BJ (cell line): ENCODE measurements at places on chromosomes 16 and 17. TPM values are rescaled to one million over a fixed set of nuclear protein-coding genes. Genes with fewer than 3 reads are reported as not detected.

The KIFC3 gene
- 35.3 and 60.5 TPM in 2 replicates for polyA plus RNA-seq

The ERAL1 gene
- 57.2 and 84.1 TPM in 2 replicates for polyA plus RNA-seq

The CCL7 gene
- 0.87 and 1.1 TPM in 2 replicates for polyA plus RNA-seq

The CDIPT gene
- polyA plus RNA-seq: 148 and 225 TPM in 2 replicates

The TSR1 gene
- polyA plus RNA-seq: 8.9 and 13.2 TPM in 2 replicates

GRCh38 chr16:8589900-8590688 is at the start of gene TMEM114:
Gene TMEM114 (minus strand): TSS chr16:8590511. CDS start chr16:8589838, 673 bp downstream.
- DNase-seq: no peak

- no peak for DNase-seq
Measured at GRCh38 chr17:63772801-63773271, 561 bp downstream of the CCDC47 start.

GRCh38 chr16:1351582-1352362 is at the start of the genes GNPTG and TSR3:
Gene GNPTG (plus strand): TSS chr16:1351931. CDS start chr16:1351966, 35 bp downstream.
Gene TSR3 (minus strand): TSS chr16:1351878. CDS start chr16:1351804, 74 bp downstream.
- DNase-seq: peak; percentile 10

DNA sequence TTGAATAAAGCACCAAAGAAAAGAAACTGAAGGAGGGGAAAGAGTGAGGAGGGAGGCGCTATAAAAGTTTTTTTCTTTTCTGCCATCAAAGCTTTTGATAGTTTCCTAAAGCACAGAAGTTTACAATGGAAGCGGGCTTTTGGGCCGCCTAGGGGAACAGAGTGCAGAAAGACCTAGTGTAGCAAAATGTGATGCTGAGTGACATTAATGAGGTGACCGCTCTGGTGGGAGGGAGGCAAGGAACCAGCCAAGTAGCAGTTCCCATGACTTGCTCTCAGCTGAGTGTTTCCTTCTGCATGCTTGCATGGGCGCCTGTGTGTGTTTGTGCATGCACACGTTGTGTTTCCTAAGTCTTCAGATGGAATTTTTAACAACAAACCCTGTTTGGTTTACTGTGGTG is 15.5 kb downstream of the MSI2 start:
- DNase-seq: no peak

DNA sequence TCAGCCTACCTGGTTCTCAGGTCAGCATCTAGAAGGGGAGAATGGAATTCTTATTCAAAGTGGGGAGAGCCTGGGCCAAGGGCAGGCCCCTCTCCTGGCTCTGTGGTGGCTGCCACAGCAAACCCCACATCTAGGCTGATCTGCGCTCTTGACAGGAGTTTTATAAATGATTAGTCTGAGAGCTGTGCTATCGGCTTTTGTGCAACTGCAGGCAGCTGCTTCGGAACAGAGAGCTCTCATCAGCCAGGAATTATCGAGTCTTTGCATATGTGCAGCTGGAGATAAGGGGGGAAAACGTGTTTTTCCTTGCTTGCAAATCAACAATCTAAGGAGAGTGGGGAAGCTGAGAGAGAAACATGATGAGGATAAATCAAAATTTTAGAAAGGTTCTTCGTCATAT is 91.7 kb downstream of the HS3ST3A1 start:
- no peak for DNase-seq

DNA sequence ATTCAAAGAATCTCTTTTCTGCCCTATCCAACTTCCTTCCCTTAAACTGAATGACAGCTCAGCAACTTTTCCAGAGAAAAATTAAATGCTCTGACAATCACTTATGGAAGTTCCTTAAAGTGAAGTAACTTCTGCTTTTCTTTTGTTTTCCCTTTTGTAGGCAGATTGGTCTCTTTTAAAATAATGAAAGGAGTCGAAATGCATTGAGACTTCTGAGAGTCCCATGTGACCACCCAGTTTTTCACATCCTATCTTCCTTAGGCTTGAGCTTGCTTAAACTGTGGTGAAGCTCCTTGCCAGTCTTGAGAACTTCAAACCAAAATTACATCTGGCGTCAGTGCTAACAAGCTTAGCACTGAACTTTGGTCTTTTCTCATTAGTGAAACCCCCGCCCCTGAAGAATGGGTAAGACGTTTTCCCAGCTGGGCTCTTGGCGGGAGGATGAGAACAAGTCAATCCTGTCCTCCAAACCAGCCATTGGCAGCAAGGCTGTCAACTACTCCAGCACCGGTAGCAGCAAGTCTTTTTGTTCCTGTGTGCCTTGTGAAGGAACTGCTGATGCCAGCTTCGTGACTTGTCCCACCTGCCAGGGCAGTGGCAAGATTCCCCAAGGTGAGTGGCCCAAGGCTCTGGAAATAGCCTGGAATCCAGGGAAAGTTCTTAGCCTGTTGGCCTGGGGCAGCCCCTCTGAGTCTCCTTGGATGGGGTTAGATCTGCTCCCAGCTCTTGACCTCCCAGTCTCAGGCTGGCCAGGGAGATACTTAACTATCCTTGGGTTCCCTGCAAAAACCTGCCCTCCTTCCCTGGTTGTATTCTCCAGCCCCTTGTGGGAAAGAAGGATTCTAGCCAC is 1.2 kb downstream of the TMEM106A start:
- DNase-seq: no peak

GRCh38 chr17:82941021-82942001 is 101.5 kb upstream of the ZNF750 start:
- DNase-seq: no peak

DNA sequence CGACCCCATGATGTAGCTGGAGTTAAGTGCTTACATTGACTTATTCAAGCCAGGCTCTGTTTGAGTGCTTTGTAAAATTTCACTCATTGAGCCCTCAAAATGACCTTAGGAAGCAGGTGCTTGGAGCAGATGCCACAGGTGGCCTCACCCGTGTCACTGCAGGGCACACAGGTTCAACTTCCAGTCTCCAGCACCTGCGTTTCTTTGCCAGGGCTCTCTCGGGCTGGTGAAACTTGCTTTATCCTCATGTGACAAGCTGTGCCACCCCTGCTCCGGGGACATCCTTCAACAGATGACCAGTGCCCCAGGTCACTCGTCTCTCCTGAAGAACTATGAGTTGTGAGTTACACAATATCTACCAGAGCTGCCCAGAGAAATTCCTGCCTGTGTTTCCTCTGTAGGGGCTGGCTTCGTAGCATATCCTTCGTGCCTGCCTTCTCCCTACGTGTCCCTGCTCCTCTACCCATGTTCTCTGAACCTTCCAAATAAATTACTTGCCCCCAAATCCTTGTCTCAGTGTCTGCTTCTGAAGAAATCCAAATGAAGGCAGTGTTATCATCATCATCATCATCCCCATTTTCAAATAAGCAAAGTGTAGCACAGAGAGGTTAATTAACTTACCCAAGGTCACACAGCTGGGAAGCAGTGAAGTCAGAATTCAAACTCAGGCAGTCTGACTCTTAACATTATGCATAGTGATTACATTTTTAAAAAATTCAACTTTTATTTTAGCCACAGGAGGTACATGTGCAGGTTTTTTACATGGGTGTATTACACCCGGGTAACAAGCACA is 352.5 kb downstream of the NPIPA8 start:
- DNase-seq: no peak

DNA sequence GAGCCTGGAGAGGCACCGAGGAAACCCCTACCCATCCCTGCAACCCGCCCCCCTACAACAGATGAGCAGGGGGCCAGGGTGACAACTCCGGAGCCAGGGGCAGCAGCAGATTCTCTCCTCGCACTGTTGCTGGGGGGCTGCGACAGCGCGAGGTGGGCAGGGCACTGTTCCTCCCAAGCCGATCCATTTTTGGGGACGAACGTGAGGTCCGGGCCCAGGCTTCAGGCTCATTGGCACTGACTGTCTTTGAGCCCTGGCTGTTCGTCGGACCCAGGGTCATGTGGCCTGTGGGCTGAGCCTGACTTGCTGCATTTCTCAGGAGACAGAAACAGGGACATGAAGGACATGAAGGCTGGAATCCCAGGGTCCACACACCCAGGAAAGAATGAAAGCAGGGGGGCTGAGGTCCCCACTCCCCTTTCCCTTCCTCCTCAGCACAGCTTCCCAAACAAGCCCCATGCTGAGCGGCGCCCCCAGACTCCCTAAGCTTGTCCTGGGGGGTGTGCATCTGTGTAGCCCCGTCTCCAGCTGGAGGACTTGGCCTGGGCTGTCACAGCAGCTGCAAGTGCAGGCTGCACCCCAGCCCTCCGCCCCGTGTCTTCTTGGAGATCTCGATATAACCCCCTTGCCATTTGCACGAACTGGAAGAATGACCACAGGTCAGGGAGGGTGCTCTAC is 18.7 kb downstream of the CEP295NL start:
- no peak for DNase-seq

- no peak for DNase-seq
Measured at GRCh38 chr16:68013440-68013839, 2.3 kb downstream of the DPEP2NB start.

DNA sequence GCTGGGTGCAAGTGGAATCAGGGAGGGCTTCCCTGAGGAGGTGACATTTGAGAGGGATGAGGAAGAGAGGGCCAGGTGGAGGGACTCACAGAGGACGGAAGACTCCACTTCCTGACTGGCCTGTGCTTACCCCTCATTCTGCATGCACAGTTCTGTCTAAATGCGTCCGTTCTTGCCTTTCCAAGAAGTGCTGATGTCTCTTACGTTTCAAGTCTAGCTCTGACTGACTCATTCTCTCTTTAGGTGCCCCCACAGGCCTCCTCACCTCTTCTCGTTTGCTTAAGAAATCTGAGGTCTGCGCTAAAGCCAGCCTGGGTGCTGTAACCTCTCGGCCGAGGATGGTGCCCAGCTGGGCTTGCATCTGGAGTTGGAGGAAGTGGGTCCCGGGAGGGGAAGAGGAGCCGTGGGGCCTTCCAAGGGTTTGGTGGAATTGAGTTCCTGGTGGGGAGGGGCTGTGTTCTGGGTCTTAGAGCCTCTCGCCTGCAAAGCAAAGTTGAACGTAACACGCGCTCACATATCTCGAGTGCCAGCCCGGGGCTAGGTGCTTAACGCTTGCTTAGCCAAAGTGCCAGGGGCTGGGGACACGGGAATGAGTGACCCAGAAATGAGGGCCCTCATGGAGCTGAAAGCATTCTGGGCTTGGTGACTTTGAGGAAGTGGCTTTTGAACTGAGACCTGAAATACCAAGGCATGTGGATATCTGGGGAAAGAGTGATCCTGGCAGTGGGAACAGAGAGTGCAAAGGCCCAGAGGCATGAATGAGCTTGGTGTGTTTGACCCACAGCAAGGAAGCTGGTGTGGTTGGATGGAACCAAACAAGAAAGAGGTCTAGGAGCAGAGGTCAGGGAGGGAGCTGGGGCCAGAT is 4.8 kb downstream of the IL4R start:
- no peak for DNase-seq

DNA sequence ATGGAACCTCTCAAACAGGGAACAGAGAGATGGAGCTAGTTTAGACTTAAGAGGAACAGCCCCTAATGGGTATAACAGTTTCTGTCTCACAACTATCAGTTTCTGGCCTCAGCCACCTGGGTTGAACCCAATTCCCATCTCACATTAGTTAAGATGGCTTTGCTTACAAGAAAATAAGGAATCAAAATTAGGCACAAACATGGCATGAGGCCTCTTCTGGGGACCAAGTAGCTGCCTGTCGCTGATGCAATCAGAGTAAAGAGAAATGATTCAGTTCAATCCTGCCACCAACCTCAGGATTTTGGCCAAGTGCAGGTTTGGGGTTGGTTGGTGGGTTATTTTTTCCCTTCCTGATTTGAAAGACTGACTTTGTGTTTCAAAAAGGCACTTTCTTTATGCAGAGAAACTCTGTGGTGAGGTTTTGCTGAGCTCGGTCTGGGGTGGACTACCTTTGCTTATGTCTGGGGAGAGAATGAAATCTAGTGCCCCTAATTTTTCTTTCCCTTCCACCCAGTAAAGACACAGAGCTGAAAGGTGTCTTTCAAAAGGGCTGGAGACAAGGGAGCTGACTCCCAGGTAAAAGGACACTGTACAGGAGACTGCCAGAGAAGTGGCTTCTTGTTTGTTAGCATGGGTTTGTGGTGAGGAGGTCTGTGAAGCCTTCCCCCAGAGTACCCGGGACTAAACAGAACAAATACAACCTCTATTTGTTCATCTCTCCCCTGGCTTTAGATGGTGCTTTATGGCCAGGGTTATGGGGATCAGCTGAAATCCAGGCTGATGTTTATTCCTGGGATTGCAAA is 44.8 kb upstream of the NFAT5 start:
- no peak for DNase-seq

GRCh38 chr16:62020681-62021080 is 15.6 kb downstream of the CDH8 start:
- no peak for DNase-seq

GRCh38 chr17:40993839-40994238 is at the start of gene KRTAP3-3:
Gene KRTAP3-3 (minus strand): TSS chr17:40994164. CDS start chr17:40994097, 67 bp downstream.
- no peak for DNase-seq

DNA sequence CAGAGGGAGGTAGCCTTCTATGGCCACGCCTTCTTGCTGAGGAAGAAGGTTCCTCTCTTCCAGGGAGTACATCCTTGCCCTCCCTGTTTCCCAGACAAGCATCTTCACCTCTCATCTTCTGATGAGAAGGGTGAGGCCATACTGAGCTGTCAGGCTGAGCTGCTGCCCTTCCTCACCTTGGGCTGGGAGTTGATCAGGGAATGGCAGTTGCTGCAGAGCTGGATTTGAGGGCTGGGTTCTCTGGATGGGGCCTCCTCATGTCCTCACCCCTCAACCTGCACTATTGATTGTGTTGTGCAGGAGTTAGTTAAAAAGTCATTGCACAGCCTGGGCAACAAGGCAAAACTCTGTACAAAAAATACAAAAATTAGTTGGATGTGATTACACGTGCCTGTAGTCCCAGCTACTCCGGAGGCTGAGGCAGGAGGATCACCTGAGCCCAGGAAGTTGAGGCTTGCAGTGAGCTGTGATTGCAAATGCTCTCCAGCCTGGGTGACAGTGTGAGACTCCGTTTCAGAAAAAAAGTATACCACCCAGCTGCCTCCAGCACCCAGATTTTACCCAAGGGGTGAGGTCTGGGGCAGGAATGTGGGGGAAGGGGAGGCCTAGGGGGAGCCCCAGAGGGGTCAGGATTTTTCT is 2.0 kb downstream of the ERBB2 start:
- DNase-seq: no peak

DNA sequence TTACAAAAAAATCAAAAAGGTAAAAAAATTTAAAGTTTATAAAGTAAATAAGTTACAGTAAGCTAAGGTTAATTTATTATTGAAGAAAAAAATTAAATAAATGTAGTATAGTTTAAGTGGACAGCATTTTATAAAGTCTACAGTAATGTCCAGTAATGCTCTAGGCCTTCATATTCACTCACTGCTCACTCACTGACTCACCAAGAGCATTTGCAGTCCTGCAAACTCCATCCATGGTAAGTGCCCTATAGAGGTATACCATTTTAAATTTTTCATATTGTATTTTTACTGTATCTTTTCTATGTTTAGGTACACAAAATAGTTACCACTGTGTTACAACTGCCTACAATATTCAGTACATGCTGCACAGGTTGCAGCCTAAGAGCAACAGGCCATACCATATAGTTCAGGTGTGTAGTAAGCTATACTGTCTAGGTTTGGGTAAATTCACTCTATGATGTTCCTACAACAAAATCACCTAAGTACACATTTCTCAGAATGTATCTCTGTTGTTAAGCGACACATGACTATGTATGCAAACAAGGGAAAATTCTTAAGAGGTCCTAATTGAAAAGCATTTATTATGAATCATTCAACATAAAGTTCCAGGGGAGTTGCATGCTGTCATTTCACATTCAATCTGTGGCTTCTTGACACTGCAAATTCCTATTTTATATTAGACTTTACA is 92.3 kb downstream of the SPAG9 start:
- no peak for DNase-seq
